ENCODE measurements at places on chromosomes 4 and X.

DNA sequence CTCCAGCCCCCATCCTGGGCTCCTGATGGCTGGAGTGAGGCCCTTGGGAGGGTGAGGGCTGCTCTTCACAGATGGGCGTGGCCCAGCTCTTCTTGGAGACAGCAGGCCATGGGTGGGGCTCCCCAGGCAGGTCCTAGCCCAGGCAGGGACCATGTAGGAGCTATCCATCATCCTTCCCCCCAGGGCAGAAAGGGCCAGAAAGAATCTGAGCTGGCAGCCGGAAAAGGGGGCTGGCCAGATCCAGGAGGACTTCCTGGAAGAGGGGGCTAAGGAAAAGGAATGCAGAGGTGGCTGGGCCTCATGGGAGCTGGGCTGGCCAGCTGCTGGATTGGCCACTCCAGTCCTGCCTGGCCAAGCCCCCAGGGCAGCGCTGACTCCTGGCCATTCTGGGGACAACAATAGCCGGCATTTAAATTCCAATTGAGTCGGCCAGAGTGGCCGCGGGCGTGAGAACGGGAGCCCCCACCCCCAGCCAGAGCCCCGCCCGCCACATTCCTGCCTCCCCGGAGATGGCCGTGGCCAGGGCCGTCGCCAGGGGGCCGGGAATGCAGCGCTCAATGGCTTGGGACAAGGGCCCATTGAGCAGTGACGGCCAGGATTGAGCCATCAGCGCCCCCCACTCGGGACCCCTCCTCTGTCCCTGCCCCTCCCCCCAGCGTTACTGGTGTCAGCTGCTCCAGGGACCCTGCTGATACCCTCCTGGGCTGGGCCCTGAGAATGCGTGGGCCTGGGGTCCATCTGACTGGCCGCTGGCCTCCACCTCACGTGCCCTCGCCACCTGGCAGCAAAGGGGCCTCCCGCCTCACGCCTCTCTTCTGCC is 15.1 kb upstream of the FGFR3 start:
- DNase-seq, result no peak

DNA sequence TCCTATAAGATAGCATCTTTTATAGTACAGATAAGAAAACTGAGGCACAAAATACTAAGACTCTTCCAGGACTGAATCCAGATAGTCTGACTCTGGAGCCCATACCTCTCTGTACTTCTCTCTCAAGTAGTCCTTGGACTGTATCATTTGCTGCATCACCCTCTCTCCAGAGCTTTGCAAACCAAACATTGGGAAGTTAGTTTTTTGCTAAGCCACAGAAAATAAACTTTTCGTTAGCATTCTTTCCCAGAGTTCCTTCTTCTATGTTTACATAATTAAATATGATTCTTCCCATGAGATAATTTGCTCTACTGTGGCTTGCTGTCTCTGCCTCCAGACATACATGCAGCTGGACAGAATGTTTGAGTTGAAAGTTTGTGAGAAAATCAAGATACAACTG is 22.0 kb downstream of the PPEF2 start:
- no peak for DNase-seq

GRCh38 chr4:14445882-14446281 is 556.4 kb upstream of the CPEB2 start:
- DNase-seq, result no peak

DNA sequence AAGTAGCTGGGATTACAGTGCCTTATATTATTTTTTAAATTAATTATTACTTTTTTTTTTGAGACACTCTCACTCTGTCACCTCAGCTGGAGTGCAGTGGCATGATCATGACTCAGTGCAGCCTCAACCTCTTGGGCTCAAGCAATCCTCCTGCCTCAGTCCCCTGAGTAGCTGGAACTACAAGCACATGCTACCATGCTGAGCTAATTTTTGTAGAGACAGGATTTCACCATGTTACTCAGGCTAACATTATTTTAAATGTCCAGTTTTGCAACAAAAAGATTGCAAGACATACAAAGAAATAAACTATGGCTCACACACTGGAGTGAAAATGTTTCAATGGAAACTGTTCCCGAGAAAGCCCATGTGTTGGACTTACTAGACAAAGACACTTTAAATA is 59.2 kb downstream of the MND1 start:
- peak; percentile 70 for DNase-seq

DNA sequence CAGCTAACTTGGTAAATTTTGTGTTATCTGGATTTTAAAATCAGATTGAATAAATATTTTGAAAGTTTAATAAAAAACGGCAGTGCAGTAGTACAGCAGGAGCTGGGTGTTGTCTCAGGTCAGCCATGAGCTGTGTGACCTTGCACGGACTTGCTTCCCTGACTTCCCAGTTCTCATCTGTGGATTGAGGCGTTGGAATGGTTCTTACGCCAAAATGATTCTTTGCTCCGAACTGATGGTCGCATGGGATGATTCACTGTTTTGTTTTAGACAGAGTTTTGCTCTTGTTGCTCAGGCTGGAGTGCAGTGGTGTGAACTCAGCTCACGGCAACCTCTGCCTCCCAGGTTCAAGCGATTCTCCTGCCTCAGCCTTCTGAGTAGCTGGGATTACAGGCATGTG is 45.0 kb downstream of the RGS12 start:
- DNase-seq, result no peak

DNA sequence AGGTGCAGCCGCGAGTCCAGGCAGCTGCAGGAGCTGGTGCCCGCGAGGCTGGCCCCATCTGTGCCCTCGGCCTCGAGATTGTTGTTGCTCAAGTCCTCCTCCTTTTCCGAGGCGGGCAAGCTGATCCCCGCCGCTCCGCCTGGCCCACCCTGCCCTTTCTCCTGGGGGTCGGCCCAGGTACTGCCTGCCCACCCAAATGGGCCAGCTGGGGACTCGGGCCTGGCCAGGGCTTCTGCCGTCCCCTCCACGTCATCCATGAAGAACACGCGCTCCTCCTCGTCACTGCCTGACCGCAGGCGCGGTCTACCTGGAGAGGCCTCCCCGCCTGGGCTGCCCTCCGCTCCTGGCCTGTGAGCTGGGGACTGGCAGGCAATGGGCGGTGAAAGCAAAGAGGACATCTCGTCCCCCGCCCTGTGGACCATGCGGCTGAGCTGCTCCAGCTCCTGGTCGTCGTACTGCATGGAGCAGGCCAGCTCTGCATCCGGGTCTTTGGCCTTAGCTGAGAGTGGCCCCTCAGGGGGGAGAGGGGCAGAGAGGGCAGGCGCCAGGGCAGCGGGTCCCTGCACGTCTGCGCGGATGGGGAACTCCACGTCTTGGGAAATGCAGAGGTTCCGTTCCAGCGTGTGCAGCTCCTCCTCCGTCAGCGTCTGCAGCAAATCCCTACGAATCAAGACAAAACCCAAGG is 43.1 kb upstream of the MXD4 start:
- DNase-seq, result no peak

GRCh38 chrX:42027367-42028000 is 104.1 kb upstream of the CASK start:
- no peak for DNase-seq

GRCh38 chr4:38184404-38184803 is 224.2 kb downstream of the PTTG2 start:
- no peak for DNase-seq

GRCh38 chr4:184313702-184314659 is 96.3 kb upstream of the ENPP6 start:
- no peak for DNase-seq

DNA sequence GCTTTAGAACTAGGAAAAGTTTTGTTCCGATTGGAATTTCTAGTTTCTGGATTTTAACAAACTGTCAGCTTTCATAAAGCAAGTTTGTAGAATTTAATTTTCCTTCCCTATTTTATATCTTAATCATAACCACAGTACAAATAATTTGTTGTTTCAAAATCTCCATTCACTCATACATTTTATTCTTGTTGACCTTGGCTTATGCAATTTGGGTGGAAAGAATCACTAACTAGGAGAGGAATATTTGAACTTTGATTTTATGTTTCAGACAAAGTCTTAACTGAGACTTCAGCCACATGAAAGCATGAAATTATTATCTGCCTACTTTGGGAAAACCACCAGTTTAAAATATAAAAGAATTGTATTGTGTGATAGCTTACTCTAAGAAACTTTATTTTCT is 427.9 kb downstream of the SPRY1 start:
- DNase-seq, result peak; percentile 70

- peak; percentile 54 for DNase-seq
Observed at GRCh38 chr4:158253350-158253980, 43.2 kb downstream of the TMEM144 start.

GRCh38 chrX:9888953-9889470 is 78.1 kb upstream of the CLDN34 start:
- no peak for DNase-seq

- DNase-seq, result no peak
Observed at GRCh38 chr4:141080668-141081067, 52.6 kb downstream of the RNF150 start.

- no peak for DNase-seq
Observed at GRCh38 chr4:20393486-20394100, 141.9 kb downstream of the SLIT2 start.

GRCh38 chr4:61772126-61772525 is 572.0 kb downstream of the ADGRL3 start:
- no peak for DNase-seq

GRCh38 chr4:142824368-142824767 is 21.7 kb downstream of the INPP4B start:
- DNase-seq, result no peak

DNA sequence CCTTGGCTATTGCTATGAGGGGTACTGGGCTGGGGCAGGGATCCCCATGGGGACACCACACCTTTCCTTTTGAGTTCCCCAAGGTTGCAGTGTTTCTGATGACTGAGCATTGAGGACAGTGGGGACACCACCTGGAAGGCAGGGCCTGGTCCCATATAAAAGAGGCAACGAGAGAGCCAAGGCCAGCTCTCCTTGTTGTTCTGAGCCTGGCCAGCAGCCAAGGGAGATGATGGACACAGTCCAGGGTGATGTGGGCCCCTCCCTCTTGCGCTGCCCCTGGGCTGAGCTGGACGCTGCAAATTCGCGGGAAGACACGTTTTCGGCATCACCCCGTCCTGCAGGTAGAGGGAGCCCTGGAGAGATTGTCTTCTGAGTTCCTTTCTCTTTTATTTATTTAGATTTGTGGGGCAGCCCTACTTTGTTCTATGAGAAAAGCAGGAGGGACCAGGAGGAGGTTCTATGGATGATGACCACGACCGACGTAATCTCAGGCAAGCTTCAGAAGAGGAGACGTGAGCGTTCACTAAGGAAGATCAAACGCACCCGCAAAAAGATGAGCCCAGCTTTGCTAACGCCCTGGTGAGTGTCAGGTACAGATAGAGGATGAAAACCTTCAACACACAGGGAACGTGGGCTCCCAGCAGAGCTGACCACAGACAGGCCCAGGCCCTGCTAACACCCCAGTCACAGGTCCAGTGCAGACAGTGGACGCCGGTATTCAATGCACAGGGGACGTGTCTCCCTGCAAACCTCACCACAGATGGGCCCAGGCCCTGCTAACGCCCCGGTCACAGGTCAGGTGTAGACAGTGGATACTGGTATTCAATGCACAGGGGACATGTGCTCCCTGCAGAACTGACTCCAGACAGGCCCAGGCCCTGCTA is 97.4 kb downstream of the SHOX start:
- no peak for DNase-seq

- no peak for DNase-seq
Observed at GRCh38 chr4:119246177-119246733, 33.7 kb downstream of the USP53 start.

DNA sequence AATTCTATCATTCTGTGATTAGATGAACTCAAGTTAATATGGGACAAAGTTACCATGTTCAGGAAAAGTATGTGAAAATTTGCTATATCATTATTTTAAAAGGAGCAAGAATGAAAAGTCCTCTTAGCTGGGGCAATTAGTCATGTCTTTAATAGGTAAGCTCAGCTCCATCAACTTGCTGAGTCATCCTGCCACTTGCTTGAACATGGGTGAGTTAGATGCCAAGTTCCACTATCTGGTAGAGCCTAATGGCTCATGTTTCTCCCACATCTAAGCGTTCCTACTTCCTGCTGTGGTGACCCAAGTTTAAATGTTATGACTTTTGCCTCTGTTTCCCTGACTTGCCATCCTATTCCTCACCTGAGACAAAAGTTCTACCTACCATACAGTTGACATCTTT is 276.8 kb downstream of the ZNF674 start:
- peak; percentile 19 for DNase-seq

GRCh38 chrX:15500497-15500966 is at the start of gene BMX:
BMX (plus strand) TSS chrX:15500807; CDS start chrX:15508354, 7,547 bp downstream.
- no peak for DNase-seq

- DNase-seq, result no peak
Observed at GRCh38 chrX:40303256-40304077, 205.7 kb upstream of the BCOR start.

GRCh38 chr4:5824635-5825034 is 68.3 kb downstream of the CRMP1 start:
- DNase-seq, result peak; percentile 44

- no peak for DNase-seq
Observed at GRCh38 chr4:152996672-152997071, 60.5 kb downstream of the FHDC1 start.

GRCh38 chr4:94833394-94833793 is 75.6 kb downstream of the BMPR1B start:
- DNase-seq, result no peak

DNA sequence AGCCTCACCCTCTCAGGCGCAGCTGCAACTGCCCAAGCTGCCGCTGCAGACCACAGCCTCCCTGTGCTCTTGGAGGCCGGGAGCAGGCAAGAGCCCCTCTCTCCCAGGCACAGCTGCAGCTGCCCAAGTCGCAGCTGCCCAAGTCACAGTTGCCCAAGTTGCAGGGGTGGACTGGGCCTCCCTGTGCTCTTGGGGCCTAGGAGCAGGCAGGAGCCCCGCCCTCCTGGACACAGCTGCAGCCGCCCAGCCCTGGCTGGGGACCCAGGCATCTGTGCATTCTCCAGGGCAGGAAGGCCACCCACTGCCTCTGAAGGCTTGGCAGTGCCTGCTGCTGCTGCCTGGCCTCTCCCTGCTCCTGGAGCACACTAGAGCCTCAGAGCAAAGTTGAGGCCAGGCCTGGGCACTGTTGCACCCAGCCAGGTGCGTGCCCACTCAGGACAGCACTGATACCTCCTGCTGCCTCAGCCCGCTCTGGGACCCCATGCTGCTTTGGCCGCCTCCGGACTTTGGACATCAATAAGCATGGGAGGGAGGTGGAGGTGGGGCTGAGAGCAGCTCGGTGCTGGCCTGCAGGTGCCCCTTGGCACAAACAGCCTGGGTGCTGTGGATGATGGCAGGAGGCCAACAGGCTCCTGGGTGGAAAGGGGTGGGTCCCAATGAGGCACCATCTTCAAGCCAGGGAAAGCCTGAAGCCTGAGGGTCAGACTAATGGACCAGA is 247.5 kb downstream of the PDGFC start:
- DNase-seq, result no peak

DNA sequence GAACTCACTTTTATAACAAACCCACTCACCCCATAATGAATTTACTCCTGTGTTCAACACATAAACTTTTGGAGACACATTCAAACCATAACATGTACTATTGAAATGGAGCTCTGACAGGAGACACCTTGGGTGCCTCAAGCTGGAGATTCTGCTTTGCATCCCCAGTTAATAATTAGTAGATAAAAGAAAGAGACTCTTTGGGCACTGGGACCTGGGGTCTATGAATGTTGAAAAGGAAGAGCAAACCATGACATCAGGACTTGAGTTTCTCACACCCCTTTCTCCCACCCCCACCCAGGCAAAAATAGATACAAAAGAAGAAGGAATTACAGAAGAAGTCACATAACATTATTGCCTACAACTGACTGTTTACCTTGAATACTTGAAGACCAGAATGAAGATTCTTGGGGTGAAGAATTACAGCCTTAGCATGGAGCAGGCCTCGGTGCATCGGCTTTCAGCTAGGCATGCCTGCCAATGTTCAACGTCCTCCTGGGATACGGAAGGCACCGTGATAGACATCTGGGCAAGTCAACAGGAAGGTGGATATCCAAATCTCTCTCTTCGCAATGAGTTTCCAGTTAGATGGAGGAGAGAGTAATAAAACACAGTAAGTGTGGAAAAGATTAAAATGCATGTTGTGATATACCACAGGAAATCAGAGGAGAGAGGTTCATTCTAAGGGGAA is 316.0 kb downstream of the TRIML1 start:
- DNase-seq, result no peak
